ENCODE measurements at places on chromosomes 2 and 18.

DNA sequence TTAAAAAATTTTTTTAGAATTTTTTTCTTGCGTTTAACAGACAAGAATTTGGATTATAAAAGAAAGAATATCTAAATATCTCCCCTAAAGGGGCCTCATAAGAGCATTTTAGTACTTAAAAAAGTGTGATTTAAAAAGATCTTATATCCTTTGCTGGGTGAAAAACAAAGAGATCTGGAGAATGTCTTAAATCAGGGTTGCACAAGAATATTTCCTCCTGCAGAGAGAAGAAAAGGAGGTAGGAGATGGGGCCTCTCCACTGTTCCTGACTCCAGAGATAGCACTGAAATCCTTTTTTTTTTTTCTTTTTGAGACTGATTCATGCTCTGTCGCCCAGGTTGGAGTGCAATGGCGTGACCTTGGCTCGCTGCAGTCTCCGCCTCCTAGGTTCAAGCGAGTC, 68.5 kb upstream of the OSR1 start:
- DNase-seq: no peak

DNA sequence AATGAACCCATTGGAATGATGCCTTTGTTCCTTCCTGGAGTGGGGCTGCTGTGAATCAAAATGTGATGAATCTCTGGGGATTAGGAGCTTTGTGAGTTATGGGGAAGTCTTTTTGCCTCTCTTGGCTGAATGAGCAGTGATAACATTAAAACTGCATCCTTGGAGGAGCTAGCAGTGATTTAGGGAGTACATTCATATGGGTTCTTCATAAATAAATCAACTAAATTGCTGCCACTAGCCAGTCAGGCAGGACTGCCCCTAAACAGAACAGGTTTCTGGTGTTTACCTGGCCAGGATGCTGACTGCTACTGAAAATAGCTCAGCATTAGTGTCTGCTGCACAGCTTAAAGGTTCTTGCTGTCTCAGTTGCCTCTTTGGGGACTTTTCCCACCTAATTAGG, 244.5 kb upstream of the MEX3C start:
- DNase-seq: no peak

GRCh38 chr2:19725392-19725791, 176.4 kb downstream of the TTC32 start:
- no peak for DNase-seq

DNA sequence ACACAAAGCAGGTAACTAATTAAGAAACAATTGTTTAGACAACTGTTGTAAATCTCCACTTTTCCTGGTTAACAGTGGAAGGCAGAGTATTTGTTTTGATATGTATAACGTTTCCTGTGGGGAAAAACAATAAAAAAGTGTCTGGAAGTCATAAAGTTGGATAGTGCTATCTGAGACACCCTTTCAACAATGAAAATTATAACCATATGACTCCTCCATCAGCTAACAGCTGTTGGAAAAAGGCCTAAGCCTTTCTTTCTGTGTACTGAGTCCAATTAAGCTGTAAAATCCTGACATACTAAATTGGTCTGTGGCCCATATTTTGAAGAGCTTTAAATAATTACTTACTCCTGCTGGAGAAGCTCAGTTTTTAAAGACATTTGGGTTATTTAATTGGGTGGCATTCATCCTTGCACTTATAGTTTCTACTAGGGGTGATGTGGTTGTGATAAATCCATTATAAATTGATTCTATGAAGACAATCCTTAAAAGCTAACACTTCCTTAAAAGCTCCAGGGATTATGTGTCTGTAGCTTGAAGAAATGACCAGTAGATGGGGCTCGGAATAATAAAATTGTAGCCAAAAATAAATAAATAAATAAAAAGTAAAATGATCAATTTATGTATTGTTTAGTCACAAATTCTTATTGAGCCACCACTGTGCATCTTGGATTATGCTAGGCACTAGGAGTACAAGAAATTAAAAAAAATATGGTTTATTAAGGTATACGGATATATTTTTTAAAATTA, 698.1 kb upstream of the NXPH2 start:
- DNase-seq: no peak

GRCh38 chr2:112181571-112182290, 43.5 kb downstream of the FBLN7 start:
- DNase-seq: peak; percentile 47

DNA sequence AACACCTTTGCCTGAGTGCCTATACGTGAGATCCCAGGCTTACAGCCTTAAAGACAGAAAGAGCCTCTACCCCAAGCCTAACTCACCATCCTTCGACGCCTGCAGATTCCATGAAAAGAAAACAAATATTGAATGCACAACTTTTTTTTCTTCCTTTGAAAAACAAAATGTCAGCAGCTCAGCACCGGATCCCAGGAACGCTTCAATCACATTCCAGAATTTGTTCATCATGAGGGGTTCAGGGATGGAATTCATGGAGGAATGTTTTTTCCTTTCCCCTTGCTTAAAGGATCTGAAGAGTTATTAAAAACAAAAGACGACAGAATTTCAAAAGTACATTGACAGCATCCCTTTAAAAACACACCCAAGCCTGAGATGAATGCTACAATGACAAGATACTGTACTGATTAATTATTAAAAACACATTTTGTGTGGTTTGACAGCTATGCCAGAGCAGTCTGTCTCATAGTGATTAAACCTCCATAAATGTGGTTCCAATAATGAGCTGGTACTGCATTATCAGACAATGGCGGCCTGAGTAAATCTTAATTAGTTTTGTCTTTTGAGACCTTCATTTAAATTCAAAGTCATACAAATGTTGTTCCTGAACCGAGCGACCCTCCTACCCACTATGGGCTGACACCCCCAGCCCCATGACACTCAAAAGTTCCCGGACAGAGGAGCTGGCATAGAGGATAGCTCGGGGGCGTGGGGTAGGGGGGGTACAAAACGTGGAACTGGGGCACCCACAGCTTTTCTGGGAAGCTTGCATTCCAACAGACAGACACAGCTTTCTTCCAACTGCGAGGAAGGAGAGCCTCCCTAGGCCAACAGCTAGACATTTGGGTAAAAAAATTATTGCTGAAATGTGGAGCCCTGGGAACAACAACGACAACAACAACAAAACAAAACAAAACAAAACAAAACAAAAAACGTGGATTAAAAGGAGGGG, 227.5 kb downstream of the TTC32 start:
- DNase-seq: peak; percentile 24

GRCh38 chr2:154710685-154711084, 12.2 kb downstream of the KCNJ3 start:
- DNase-seq: no peak

- no peak for DNase-seq
Measured at GRCh38 chr2:197130318-197130717, 180.3 kb downstream of the ANKRD44 start.

DNA sequence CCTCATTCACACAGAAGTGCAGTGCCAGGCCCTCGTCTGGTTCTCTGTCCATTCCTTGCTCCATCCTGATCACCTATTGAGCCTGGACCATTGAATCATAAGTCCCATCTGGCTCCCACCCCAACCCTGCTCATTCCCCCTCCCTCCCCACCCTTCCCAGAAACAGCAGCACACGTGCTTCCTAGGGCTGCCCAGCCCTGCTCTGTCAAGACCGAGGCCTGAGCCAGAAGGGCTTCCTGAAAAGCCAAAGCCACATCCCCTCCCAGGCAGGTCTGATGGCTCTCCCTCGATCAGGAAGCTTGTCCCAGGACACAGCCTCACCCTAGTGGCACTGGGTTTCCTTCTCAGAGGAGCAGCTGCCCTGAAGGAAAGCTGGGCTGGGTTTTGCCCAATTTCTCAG, 79.8 kb upstream of the FZD7 start:
- no peak for DNase-seq

GRCh38 chr2:102826904-102827303, 65.1 kb downstream of the TMEM182 start:
- DNase-seq: peak; percentile 47

DNA sequence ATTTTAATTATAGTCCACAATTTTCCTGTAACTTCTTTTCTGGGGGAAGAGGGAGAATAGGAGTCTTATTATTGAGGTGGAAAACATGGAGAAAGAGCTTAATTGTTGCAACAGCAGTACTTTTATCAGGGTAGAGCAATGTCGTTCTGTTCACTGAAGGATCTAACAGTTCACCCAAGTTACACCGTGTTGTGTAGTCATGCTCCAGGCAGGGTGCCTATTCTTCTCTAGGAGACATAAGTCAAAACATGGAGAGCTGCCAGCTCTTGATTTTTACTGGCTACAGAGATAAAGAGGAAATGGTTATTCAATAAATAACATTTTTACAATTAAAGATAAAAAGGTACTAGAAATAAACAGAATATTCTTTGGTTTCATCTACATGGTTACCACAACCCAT, 594.3 kb upstream of the NETO1 start:
- no peak for DNase-seq

GRCh38 chr18:45932708-45933107, 34.4 kb downstream of the EPG5 start:
- no peak for DNase-seq

- DNase-seq: no peak
Measured at GRCh38 chr18:78408623-78409022, 571.0 kb upstream of the SALL3 start.

- no peak for DNase-seq
Measured at GRCh38 chr2:232328032-232328422, 50.5 kb upstream of the ALPP start.

DNA sequence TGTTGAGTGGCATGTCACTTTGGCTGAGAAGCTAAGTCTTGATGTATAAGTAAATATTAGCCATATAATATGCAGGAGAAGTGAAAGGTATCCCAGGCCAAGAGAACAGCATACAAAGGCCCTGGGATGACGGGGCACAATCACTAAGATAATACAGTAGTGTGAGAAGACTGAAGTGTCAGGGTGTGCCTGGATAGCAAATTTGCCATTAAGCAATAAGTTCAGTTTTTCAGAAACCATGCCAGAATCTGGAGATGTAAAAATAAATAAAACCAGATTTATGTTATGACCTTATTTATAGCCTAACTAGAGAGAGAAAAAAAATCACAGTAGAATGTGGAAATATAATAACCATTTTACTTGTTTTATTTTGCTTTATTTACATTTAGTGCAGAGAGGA, 1858.7 kb upstream of the CELF4 start:
- no peak for DNase-seq

All from retina (tissue), 1 donor.